ENCODE measurements at places on chromosomes 1 and 21.

DNA sequence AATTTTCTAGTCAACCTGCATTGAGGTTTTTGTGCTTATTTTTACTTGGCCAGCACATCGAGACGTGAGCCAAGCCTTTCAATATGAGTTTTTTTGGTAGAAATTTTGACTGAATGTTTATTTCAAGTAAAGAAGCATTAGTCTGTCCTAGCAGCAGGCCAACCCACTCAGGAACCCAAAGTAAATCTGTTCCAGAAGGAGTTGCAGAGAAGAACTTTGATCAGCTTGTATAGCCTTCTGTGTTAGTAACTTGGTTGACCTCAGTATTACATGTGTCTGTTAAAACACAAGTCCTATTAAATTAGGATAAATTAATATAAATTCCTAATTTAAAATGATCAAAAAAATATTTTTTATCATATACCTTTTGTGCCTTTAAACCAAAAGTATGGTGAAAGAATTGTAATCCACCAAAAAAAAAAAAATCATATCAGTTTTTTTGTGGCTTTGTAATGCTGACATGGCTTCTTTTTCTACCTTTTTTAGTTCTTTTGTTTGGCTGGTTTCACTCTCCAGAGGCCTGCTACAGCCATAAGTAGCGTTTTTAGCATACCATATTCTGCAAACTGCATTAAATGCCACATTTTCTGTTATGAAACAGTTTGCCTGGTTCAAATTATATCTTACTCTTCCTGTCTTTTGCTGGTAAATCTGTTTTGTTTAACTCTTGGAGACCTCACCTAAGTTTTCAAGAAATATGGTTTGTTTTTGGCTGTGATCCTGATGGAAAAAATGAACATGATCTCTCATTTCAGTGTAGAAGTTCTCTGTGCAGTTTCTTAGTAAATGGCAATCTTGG lies 39.5 kb downstream of the ATF6 start:
- no peak for DNase-seq

DNA sequence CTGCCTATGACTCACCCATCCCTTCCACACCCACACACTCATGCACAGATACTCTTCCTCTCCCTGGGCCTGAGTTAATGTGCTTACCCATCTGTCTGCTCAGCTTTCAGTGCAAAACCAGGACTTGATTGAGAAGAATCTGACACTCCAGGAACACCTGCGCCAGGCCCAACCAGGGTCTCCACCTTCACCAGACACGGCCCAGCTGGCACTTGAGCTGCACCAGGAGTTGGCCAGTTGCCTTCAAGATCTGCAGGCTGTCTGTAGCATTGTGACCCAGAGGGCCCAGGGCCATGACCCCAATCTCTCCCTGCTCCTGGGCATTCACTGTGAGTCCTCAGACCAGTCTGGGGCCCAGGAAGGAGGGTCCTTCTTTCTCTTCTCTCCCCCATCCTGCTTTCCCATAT lies 3.5 kb upstream of the SH3BGRL3 start:
- no peak for DNase-seq

DNA sequence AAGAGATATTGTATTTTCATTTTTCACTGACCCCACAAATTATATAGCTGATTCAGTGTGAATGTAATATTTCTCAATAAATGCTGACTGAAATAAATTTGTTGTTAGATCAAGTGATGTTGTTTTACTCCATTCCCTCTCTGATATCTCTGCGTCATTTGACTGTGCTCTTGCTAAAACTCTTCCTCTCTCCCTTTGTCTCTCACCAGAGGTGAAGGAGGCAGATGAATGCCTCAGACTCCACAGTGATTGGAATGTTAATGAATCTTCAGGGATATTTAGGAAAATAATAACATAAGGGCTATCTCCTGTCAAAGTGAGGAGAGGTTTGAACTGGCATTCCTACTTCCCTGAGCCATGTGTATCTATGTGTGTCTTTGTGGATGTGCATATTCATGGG lies 3.7 kb downstream of the CD1E start:
- no peak for DNase-seq

DNA sequence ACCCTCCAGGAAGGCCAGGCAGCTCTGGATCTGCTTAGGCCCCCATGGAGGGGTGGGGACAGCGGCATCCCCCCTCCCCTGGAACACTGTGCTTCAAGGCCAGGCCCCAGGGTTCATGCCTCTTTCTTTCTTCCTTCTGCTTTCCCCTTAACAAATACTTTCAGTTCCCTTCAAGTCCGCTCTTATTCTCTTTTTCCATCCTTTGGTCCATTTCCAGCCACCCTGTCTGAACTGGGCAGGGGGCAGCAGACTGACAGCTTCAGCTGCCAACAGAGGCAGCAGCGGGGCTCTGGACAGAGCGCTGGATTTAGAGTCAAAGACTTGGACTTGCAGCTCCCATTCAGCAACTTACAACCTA lies 1.1 kb upstream of the CD244 start:
- DNase-seq: no peak

GRCh38 chr1:163877016-163877415 lies 555.3 kb downstream of the NUF2 start:
- DNase-seq: no peak

- no peak for DNase-seq
These were observed 842 bp upstream of the GCSAML start for GRCh38 chr1:247548092-247548491.

DNA sequence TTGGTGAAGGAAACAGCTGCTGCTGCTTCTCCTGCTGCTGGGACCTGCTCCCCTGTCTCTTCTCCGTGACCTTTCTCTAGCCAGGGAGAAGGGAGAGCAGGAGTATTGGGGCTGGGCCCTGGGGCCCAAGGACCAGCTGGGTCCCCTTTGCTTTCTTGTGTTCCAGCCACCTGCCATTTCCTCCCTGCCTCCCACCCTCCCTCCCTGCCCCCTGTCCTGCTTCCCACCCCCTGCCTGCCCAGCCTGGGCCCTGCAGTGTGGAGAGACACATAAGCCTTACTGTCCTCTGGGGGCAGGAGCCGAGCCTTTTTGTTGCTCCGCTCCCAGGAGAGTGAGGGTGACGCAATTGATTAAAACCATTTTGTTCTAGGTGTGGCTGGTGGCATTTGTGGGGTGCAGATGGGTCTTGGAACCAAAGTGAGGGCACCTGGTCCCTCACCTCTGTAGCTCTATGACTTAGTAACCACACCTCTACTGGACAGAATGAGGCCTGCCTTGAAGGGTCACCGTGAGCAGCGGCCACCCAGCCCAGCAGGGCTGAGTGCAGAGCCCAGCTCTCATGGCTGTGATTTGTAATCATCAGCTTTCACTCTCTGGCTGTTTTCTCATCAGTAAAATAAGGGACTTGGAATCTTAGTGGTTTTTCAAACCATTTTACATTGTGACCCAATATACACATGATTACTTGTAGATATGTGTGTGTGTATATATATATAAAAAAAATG lies 13.9 kb upstream of the TMEM222 start:
- DNase-seq: no peak

DNA sequence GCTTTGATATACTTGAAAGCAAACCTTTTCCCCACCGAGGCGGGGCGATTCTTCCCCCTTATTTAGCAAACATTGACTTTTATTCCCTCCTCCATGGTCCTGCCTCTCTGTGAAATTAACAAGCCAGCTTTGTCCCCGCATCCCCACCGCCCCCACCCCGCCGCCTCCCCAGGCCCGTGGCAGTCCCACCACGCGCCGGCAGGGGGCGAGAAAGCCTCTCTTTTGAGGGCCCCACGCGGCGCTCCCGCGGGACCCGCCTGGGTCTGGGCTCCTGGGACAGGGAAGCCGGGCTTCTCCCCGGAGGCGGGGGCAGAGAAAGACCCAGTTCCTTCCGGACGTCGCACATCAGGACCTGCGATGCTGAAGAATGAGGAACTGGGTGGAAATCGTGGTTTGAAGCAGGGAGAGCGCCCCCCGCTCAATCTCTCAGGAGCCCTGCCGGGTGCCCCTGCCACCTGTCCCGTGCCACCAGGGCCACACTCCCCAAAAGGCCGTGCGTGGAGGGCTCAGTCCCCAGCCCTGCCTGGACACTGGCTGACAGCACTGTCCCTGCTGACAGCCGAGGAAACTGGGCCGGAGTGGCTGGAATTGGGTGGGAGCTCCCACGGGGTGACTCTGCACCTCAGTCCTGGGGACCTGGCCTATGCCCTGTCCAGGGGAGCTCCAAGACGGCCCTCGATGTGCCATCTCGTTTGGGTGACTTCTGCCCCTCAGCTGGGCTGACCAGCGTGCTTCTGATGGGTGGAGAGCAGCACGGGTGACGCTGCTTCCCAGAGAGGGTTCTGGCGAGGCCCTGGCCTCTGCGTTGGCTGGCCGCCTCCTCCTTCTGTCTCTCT lies 8.6 kb upstream of the ACTRT2 start:
- DNase-seq: peak; percentile 16

GRCh38 chr1:71049951-71050598 lies 2.5 kb upstream of the PTGER3 start:
- no peak for DNase-seq
